ENCODE measurements at places on chromosomes 16 and 17. TPM values are rescaled to one million over a fixed set of nuclear protein-coding genes. Genes with fewer than 3 reads are reported as not detected.

DNA sequence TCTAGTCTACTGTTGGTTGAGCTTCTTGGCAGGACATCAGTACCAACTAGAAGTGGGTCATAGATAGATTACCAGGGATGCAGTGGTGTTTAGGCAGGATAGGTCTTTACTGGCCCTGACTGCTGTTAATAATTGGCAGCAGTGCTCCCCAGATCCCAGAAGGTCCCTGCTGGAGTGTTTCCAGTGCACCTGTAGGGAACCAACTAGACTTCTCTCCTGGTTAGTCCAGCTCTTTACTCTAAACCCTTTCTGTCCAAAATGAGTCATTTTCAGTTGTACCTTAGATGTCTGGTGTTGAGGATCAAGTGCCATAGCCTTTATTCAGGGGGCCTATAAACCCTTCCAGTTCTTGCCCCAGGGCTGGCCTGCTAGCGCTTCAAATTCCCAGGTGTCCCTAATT is 8.7 kb downstream of the POLR2C start:
- no peak for DNase-seq

- peak; percentile 52 for DNase-seq
Measured at GRCh38 chr16:85361441-85362118, 249.3 kb upstream of the CIBAR2 start.

DNA sequence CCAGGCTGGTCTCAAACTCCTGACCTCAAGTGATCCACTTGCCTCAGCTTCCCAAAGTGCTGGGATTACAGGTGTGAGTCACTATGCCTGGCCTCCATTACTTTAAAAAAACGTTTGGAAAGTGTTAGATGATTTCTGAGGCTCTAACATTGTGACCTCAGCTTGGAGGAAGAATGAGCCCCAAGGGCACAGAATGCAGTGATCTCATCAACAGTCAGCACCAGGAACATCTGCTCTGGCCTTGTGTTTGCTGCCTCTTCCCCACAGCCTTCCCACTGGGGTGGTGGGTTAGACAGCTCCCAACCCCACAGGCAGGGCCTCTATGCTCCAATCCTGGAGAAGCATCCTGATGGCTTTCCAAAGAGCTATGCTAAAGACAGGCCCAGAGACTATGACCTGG is 37.7 kb upstream of the SREBF1 start:
- no peak for DNase-seq

GRCh38 chr17:82101301-82101715 is 3.3 kb upstream of the FASN start:
- DNase-seq, result peak; percentile 49

- peak; percentile 62 for DNase-seq
Measured at GRCh38 chr16:89410794-89411309, 79.5 kb downstream of the ANKRD11 start.

DNA sequence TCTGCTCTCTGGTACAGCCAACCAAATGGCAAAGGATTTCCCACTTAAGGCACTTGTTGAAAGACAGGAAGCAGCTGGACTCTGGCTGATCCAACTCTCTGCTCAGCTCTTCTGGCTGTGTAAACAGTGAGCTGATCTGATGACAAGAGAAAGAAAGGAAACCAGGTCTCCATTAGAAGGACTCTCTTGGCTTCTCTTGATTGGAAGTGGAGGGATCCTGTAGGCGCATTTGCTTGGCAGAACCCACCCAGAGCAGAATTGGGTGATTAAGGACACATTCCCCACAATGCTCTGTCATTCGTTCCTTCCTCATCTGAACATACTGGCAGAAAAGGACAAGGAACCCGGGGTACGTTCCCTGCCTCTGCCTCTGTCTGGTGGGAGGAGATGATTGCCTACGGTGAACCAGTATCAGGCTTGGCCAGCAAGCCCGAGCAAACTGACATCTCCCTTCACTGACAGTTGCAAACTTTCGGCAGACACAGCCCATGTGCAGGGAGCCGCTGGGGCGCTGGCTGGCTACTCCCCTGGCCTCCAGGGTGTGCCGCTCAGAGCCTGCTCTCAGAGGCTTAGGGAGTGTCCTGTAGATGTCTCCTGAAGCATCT is 29.1 kb downstream of the LDHD start:
- no peak for DNase-seq

- no peak for DNase-seq
Measured at GRCh38 chr17:64384253-64385186, 6.1 kb downstream of the PECAM1 start.

- no peak for DNase-seq
Measured at GRCh38 chr17:49716668-49717364, 9.1 kb upstream of the SLC35B1 start.

GRCh38 chr16:2810651-2811050 is 6.4 kb upstream of the PRSS21 start:
- peak; percentile 2 for DNase-seq

- DNase-seq, result no peak
Measured at GRCh38 chr16:19282101-19282500, 3.4 kb upstream of the CLEC19A start.

DNA sequence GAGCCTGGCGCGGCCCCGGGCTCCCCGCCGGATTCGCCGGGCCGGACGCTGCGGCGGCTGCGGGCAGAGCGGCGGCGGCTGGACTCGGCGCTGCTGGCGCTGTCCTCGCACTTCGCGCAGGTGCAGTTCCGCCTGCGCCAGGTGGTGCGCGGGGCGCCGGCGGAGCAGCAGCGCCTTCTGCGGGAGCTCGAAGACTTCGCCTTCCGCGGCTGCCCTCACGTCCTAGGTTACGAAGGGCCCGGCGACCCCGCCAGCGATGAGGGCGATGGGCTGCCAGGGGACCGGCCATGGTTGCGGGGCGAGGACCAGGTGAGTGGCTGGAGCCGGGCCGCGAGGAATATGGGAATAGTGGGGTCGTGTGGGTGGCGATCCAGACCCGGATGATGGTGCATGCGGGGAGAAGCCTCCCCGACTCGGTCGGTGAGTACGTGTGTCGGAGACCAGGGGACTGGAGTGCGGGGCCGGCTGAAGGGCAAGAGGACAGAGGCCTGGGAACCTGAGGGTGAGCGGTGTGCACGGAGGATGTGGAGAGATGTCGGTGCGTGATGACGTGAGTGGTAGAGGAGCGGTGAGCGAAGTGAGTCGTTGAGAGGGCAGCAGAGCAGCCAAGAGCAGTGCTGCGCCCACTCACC is 517 bp downstream of the RUNDC1 start:
- peak; percentile 68 for DNase-seq

GRCh38 chr16:75011634-75012307 is 12.9 kb downstream of the ZNRF1 start:
- DNase-seq, result no peak

DNA sequence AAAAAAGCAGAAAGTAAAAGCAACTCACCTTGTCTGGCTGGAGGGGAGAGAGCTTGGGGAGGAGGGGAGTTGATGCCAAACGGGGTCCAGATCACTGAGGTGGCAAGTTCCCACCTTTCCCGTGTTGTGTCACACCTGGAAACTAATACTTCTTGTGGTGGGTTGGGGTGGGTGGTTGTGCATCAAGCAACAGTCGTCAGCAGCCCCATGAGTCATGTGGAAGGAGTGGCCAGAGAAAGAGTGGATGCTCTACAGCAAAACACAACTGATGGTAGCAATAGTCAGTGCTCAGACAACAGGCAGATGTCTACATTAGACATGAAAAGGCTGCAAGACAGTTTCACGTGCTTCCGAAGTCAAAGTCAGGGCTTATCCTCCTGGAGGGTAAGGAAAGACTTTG is 35.4 kb downstream of the ARSG start:
- no peak for DNase-seq

GRCh38 chr16:23771027-23771426 is 16.2 kb downstream of the CHP2 start:
- DNase-seq, result no peak

GRCh38 chr17:37831492-37831891 is 86.6 kb upstream of the HNF1B start:
- no peak for DNase-seq

DNA sequence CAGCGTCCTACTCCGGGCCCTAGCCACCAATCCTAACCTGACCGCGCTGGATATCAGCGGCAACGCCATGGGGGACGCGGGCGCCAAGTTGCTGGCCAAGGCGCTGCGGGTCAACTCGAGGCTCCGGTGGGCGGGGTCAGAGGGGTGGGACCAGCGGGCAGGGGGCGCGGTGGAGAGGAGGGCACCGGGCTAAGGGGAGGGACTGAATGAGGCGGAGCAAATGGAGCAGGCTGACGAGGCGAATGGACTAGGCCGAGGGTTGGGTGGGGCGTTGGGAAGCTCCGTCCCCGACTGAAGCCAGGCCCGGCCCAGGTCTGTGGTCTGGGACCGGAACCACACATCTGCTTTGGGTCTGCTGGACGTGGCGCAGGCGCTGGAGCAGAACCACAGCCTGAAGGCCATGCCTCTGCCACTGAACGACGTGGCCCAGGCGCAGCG is 4.6 kb downstream of the CARMIL2 start:
- peak; percentile 57 for DNase-seq

DNA sequence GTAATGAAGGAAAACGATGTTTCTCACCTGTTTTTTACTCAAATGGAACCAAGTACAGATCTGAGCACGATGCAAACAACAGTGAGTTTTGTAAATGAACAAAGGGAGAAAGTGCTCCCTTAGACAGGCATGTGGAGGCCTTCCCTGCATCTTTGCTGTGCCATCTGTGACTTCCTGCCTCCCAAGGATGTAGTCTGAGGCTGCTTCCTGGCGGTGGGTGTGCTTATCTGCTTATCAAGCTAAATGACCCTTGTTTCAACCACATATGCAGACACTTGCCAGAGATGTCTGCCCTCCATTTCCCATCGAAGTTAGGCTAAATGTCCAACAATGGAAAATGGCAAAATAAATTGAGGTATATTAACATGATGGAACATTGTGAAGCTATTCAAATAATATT is 34.6 kb downstream of the RGS9 start:
- DNase-seq, result no peak

DNA sequence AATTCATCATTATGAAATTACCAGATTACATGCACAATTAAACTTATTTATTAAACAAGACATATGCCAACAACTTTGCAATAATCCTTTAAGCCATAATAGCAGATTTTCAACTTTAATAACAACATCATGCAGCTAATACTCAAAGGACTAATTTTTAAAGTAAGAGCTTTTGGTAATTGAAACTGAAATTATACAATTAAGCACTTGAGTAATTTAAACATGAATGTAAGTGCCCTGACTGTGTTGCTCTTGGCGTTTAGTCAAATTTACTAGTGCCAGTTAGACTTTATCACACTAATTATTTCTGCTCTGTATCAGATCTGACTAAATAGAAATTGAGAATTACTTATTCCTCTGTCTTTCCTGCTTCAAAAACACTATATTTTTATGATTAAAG is 46.8 kb upstream of the PSMD7 start:
- DNase-seq, result no peak

DNA sequence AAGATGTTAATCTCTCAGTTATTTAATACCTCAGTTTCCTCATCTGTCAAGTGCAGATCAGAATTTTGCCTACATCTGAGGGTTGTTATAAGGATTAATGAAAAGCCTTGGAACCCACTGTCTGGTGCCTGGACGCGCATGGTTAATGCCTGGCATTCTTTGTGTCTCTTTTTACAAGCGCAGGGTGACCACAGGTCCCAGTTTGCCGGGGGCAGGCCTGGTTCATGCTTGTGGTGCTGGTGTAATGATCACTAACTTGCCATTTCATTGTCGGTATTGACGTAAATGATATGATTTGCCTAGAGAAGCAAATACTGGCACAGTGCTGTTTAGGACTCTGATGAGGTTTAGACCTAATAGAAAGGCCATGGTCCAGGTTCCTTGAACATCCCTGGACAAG is 23.1 kb downstream of the MRC2 start:
- DNase-seq, result no peak

DNA sequence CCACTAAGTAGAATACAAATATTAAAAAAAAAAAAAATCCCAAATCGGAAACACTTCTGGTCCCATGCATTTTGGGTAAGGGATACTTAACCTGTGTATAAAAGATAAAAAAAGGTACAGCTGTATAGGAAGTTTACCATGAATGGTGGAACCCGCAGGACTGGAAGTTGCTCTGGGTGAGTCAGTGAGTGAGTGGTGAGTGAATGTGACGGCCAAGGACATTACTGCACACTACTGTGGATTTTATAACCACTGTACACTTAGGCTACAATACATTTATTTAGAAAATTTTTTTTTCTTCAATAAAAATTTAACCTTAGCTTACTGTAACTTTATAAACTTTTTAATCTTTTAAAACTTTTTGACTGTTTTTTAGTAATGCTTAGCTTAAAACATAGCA is 71.3 kb upstream of the BCAR1 start:
- DNase-seq, result no peak

GRCh38 chr17:79892457-79893241 is 53.4 kb upstream of the CBX4 start:
- DNase-seq, result peak; percentile 88

DNA sequence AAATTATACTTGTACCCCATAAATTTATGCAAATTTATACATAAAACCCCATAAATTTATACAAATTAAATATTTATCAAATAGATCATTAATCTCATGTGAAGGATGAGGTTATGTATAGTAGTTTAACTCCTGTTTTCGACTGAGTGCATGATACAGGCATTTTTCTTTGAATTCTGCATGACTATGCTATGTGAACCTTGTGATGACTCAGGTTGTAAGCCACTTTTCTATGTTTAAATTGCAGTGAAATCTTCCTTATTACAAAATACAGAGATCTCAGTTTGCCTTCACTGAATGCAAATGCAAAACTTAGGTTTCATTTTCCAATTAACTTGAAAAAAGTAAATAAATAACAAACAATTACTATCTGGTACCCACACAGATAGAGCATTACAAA is 843.7 kb downstream of the CDH11 start:
- DNase-seq, result no peak

- DNase-seq, result peak; percentile 56
Measured at GRCh38 chr17:65231662-65232335, 94.6 kb downstream of the RGS9 start.

The SLC2A4 gene
- total RNA-seq, result 78.2 TPM

The RAPGEFL1 gene
- 76.8 TPM for total RNA-seq

The CCL7 gene
- not detected for total RNA-seq

The CHRNE gene
- 0.24 TPM for total RNA-seq

The LDAF1 gene
- 66.6 TPM for total RNA-seq

The EVI2A gene
- 4.0 TPM for total RNA-seq

The NSMCE1 gene
- total RNA-seq, result 48.9 TPM

The GRAPL gene
- total RNA-seq, result 4.4 TPM

The ZNF597 gene
- total RNA-seq, result 1.9 TPM

The TMEM98 gene
- 175 TPM for total RNA-seq

The CHST6 gene
- 2.9 TPM for total RNA-seq

The ZNF18 gene
- 7.1 TPM for total RNA-seq

The EPN3 gene
- 27.4 TPM for total RNA-seq

The TBC1D3C gene
- not detected for total RNA-seq

The RNF43 gene
- 37.7 TPM for total RNA-seq

The TNP2 gene
- total RNA-seq, result not detected

The MTMR4 gene
- total RNA-seq, result 61.9 TPM

The TBC1D3H gene
- not detected for total RNA-seq

The PLEKHG4 gene
- 15.4 TPM for total RNA-seq

The ARHGAP27 gene
- 165 TPM for total RNA-seq

The KRT12 gene
- total RNA-seq, result 2.5 TPM

The AHSP gene
- total RNA-seq, result not detected

The SKA2 gene
- 30.0 TPM for total RNA-seq

All from mucosa of descending colon (tissue), 3 donors.